ENCODE measurements at places on chromosomes 7 and 10.

- no peak for DNase-seq
These were observed 52.4 kb upstream of the DLX6 start for GRCh38 chr7:96952974-96953391.

DNA sequence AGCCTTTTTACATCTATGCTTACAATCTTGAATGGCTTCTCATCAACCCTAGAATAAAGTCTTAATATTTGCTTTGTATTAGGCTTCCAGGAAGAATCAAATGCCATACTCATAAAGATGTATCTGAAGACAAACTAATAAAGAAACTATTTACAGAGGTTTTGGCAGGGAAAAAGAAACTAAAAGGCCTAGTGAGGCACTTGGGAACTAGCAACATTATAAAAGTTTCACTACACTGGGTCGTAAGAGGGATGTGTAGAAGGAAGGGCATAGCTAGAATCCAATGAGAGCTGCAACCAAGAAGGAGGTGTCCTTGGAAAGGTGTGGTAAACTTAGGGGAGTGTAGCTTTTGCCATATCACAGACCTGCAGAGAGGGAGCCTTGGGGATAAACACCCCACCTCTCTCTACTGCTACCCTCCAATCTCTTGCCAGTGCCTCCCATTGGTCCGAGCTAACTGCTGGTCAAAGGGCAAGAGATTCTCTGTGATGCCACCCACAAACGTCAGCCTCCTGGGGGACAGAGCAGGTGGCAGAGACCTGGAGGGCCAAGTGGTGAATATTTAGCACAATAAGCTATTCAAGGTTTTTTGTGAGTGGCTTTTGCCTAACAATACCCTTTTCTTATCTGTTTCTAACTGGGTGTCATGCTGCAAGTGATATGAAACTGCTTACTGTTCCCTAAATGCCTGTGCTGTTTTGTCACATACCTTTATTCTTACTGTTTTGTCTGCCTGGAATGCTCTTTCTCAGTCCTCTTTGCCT lies 60.7 kb downstream of the CPED1 start:
- DNase-seq = no peak

GRCh38 chr7:155992107-155992506 lies 179.8 kb upstream of the SHH start:
- DNase-seq = no peak

- no peak for DNase-seq
These were observed 94.4 kb upstream of the SEMA3C start for GRCh38 chr7:81013083-81013817.

DNA sequence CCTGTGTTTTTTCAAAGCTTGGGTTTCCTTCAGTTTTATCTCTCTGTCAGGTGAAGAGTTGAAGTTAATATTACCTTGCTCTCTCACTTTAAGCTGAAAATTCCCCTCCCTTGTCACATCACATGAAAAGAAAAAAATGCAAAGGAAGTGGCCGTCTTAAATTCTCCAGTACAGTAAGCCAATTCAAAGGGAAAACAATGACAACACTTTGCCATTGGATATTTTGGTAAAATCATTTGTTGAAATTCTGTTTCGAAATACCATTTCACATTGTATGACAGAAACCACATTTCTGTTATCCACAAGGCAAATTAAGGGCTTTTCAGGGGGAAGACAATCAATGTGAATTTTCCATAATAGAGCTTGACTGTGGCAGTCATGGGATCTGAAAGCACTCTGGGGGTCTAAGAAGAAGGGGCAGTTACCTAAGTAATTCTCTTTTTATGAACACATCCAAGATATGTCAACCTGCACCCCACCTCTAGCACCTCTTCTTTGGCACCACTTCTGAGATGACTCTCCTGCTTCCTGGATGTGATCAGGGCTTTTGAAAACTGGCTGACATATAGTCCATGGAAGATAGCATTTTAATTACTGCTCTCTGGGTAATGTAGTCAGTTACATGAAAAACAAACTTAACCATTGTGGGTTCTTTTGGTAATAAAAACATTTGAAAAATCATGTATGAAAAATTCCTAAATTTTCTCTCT lies 63.8 kb downstream of the ENTPD1 start:
- DNase-seq = no peak

DNA sequence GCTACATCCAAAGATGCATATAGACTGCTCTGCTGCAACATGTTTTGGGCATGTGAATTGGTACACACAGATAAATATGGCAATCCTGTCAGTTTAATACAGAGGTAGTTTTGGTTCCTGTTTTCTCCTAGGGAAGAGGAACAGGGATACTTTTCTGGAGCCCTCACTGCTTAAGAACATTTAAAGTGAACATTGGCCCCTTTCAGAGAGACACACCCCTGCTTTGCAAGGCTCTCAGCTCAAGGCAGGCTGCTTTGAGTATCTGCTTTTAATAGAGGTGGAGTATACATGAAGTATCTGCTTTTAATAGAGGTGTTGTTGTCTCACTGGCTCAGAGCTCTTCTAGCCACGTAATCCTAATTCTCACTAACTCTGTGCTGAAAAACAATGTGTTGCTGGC lies 38.9 kb downstream of the CYP51A1 start:
- no peak for DNase-seq

DNA sequence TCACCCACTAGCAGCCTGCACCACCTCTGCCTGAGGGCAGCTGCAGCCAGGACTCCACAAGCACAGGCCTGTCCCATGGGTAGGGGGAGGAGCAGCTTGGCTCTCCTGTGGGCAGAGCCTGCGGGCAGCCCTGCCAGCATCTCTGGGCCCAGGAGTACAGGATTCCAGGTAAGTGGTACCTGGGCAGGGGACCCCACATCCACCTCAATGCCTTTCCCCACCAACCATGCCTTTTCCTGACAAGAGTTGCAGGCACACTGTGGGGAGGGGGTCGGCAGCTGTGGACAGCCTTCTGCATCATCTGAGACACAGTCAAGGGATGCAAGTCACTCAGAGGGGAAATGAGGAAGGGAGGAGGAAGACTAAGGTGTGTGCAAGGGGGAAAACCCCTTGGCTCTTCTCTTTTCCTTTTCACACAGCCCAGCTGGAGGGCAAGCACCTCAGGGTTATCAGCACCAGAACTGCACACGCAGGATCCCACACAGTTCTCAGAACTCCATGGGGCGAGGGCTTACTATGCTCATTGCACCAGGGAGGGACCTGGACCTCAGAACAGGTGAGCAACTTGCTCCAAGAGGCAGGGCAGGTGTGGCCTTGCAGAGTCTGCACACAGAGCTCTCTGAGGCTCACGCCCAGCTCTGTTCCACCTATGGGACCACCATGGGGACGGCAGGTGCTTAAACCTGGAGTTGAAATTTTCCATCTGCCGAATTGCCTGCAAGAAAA lies 16.5 kb upstream of the ANTXRL start:
- DNase-seq = no peak

DNA sequence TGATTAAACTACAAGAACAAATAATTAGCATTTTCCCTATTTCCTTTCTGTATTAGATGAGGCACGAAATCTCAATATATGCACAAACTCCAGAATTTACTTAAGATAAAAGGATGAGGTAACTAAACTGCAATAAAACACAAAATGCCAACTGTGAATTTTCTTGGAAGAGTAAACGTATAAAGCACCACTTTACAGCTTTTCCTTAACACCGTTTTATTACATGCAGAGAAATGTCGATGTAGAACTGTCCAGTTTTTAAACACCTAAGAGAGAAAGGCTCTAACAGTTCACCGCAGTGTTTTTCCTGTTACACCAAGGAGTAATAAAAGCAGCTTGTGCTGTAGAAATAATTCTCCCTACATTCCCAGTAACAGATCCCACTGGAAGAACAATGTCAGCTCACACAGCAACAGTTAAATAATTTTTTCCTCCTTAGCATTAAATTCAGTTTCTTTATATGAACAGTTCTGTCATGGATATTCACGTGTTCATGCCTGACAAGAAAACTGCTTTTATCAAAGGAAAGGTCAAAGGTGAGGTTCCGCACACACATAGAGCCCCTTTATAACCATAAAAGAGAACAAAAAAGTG lies 52.0 kb downstream of the MINDY3 start:
- no peak for DNase-seq

- no peak for DNase-seq
These were observed 255.1 kb upstream of the PLXDC2 start for GRCh38 chr10:19561181-19561580.

DNA sequence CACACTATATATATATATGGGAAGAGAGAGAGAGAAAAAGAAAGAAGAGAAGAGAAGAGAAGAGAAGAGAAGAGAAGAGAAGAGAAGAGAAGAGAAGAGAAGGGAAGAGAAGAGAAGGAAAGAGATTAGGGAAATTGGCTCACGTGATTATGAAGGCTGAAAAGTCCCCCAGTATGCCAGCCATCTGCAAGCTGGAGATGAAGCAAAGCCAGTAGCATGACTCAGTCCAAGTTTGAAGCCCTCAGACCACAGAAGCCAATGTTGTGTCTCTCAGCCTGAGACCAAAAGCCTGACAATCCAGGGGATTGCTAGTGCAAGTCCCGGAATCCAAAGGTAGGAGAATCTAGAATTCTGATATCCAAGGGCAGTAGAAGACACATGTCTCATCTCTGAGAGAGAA lies 206.3 kb upstream of the PRSS1 start:
- no peak for DNase-seq

GRCh38 chr7:78043159-78043558 lies 244.6 kb downstream of the PHTF2 start:
- DNase-seq = no peak
